ENCODE measurements at places on chromosomes 3 and 15.

GRCh38 chr3:8619548-8619947 is 25.1 kb downstream of the SSUH2 start:
- peak; percentile 86 for DNase-seq

DNA sequence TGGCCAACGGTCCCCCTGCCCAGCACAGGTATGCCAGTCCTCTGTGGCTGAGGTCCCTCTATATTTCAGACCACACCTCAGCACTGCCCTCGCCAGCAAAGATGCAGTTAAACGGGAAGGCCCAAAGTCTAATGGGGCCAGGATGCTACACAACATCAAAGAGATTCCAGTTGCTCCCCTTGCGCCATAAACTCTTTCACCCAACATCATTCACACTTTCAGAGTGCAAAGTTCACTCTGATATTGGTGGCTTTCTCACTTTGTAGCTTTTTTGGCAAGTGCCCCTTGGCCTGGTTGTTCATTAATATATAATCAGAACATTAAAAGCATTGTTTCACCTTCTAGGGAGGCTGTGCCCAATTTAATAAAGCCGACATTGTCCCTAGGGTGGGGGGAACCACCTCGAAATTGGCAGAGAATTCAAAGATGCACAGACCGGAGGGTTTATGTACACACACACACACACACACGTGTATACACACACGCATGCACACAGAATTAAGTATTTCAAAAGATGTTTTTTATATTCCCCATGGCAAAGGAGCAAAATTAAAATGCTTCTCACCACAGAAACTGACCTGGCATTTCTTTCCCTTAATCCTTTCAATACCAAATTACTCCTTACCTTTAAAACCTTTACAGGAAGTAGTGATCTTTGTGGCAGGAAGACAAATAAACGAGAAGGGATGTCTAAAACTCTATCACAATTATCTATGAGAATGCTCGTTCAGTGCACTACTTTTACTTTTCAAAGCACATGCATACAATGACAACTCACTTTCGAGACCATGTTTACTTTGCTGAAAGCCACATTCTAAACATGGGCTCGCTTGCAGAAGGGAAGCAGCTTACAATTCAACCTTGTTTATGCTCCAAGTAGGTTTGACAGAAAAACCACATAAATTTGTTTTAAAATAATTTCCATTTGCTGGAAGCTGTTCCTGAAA is 19.5 kb downstream of the LRIG1 start:
- DNase-seq = no peak

DNA sequence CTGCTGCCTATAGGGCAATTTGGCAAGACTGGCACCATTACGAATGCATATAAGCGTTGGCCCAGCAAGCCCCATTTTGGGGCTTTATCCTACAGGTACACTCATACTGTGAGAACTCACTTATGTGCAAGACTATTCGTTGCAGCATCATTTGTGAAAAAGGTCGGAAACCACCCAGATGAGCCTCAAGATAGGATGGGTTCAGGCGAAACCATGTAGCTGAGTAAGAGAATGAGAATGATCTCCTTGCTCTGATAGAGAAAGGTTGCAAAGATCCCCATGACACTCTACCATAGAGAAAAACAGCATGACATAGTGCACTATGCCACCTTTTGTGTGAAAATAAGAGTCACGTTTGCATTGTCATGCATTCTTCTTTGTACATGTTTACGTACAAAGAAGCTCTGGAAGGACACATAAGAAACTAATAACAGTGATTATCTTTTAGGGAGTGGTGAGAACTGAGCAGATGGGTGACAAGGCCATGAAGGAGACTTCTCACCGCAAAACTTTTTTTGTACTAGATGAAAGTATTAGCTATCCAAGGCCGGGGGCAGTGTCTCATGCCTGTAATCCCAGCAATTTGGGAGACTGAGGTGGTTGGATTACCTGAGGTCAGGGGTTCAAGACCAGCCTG is 50.0 kb downstream of the RHCG start:
- DNase-seq = no peak

GRCh38 chr15:33395846-33396245 is 85.1 kb downstream of the RYR3 start:
- no peak for DNase-seq

DNA sequence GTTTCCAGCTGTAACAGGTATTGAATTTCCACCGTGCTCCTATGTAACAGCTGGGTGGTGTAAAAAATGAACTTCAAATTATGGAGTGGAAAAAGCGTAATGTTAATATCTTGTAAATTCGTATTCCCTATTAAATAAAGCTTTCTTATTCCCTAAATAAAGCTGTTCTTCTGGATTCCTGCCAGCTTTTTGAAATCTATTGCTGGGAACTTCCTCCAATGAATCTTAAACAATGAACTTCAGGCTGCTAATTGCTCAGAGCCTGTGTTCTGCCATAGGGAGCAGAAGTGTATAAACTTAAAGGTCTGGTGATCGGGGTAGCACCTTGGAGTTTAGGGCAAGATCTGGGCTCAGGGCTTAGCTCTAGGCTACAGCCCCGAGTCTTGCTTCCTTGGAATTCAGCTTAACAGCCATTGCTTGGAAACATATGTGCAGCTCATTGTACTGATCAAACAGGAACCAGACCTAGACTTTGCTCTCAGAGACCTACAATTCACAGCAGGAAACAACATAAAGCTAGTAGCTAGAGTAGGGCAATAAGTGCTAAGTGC is 1.4 kb downstream of the ARL14 start:
- no peak for DNase-seq

- no peak for DNase-seq
These were observed 116.7 kb upstream of the CGNL1 start for GRCh38 chr15:57259568-57260040.

GRCh38 chr15:33506781-33507296 is 196.1 kb downstream of the RYR3 start:
- no peak for DNase-seq

- DNase-seq = peak; percentile 1
These were observed 46.2 kb upstream of the ARHGEF26 start for GRCh38 chr3:154074966-154075365.

DNA sequence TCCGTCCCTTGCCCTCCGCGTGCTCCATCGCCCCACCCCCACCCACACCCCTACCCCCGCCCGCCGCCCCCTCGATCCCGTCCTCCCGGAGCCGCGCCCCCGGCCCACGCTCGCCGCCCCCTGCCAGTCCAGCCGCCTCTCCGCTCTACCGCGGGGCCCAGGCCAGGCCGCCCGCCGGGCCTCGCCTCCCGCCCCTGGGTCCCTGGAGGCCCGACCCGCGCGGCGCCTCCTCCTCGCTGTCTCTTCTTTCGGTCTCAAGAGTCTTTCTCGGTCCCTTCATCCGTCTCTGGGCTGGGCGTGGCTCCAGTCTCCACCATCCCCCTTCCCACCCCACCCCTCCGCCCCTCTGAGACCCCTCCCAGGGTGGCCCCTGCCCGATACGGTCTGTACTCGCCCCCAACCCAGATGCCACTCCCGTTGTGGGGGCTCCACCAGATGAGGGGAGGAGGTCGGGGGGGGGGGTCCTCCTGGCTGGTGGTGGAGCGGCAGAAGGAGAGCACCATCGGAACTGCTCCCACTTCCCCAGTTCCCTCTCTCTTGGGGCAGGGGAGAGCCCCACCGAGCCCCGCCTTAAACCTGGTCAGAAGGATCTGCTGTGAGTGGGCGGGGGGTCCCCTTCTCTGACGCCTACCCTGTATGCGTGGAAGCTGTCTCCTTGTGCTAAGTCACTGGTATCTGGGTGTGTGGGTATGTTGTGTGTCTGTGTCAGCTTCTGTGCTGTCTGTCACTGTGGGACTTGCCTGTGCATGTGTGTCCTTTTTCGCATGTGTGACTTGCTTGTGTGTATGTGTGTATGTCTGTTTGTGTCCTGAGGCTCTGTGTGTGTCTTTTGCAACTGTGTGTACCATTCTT is 1.0 kb downstream of the PRKCD start:
- DNase-seq = no peak

DNA sequence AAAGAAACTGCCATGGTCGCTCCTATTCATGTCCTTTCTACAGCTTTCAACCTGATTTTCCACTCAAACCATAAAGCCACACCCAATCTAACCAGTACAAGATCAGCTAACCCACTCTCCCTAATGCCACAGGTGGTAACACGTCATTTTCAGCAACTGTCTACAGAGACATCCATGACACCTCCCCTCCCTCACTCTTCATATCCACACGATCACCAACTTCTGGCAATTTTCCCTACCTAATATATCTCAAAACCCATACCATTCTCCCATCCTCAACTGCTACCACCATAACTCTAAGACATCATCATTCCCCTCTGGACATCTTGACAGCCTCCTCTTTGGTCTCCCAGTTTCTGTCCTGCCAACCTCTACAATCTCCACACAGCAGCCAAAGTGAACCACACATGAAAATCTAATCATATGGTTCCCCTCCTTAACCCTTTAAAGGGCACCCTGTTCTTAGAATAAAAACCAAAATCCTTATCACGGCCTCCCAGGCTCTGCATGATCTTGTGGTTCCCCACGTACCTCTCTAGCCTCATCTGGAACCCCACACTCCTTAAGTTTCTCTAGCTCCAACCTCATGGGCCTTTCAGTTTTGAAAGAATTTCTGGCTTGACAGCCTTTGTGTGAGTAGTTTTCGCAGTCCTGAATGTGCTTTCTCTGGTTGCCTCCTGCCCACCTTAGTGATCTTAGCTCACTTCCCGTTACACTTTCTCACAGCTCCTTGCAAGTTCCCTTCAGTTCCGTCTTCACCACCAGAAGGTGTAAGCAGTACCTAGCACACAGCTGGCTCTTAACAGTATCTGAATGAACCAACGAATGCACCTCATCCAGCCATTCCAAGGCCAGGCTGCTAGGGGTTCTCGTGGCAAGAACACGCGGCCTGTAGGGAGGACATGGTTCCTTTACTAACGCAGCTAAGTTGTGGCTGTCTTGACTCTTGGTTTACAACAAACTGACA is 33.4 kb downstream of the SPINK8 start:
- peak; percentile 2 for DNase-seq

- DNase-seq = peak; percentile 53
These were observed 1093.6 kb upstream of the ALCAM start for GRCh38 chr3:104273046-104273649.

GRCh38 chr15:83132861-83133523 is 25.5 kb downstream of the TM6SF1 start:
- no peak for DNase-seq

DNA sequence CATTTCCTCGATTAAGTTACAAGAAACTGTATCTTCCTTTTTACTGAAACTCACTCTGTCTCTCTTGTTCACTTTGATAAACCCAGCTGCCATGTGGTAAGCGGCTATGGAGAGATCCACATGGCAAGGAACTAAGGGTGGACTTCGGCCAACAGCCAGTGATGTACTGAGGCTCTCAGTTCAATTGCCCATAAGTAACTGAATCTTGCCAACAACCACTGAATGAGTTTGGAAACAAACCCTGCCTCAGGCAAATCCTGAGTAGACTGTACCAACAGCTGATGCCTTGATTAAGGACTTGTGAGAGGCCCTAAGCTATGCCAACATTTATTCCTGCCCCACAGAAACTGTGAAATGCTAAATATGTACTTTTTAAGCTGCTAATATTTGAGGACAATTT is 433.5 kb downstream of the PLOD2 start:
- DNase-seq = no peak

DNA sequence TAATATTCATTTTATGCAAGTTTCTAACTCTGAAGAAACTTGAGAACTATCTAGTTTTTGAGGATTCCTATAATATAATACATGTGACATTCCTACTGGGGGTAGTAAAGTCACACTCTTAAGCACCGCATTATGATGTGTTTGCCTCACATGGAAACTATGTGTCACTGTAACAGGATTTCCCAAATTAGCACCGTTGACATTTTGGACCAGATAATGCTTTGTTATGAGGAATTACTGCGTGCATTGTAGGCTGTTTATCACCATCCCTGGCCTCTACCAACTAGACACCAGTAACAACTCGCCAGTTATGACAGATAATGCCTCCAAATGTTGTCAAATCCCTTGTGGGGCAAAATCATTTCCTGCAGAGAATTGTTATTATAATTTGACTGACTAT is 267.8 kb downstream of the RAP2B start:
- DNase-seq = no peak

GRCh38 chr3:147518465-147518864 is 109.3 kb downstream of the ZIC1 start:
- DNase-seq = no peak

DNA sequence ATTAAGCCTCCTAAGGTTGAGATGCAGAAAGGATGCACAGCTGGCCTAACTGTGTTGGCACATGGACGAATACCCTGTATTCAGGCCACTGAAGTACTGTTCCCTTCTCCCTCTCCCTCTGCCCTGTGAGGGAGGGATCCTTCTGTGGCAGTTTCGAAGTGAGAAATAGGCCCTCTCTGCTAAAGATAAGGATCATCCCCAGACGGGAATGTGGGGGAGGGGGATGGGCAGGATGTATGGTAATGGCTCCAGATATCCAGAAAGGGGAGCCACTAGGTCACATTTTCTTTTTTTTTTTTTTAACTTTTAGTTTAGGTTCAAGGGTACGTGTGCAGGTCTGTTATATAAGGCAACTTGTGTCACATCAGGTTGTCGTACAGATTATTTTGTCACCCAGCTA is 463.1 kb downstream of the TBL1XR1 start:
- DNase-seq = no peak

GRCh38 chr3:172649987-172650386 is 60.9 kb downstream of the NCEH1 start:
- no peak for DNase-seq

DNA sequence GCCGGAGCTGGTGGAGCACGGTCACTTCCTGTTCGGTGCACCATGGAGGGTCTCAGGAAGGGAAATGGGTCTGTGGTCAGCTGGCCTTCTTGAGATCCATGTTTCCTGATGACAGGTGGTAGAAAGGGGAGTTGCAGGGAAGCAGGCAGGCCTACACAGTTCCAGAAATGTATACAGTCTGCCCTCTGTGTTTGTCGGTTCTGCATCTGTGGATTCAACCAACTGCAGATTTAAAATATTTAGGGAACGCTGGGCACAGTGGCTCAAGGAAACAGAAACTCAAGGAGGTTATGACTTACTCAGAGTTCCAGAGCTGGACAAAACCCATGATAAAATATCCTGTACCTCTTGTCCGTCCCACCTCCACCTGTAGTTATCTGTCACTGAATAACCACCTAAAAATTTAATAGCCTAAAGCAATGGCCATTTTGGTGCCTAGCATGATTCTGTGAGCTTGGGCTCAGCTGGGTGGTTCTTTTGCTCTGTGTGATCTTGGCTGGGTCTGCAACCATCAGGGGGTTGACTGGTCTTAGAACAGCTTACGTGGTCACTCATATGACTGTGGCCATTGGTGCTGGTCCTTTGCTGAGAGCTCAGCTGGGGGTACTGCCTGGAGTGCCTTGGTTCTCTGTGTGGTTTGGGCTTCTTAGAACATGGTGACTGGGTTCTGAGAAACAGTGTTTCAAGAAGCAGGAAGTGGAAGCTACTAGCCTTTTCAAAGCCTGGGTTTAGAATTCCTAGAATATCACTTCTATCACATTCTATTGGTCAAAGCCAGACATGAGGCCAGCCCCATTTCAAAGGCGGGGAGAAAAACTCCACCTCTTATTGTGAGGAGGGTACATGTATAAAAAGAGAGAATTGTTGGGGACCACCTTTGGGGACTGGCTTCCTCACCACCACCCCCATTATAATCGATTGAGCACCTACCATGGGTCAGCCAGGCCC is 239.7 kb upstream of the BHLHE40 start:
- no peak for DNase-seq

- DNase-seq = peak; percentile 55
These were observed 23.5 kb downstream of the ANP32A start for GRCh38 chr15:68797191-68797590.

- DNase-seq = no peak
These were observed 22.2 kb upstream of the RHO start for GRCh38 chr3:129506231-129506742.

- DNase-seq = no peak
These were observed 472.7 kb downstream of the RAP2B start for GRCh38 chr3:153634683-153635082.
